ENCODE measurements at places on chromosomes 4 and X.

DNA sequence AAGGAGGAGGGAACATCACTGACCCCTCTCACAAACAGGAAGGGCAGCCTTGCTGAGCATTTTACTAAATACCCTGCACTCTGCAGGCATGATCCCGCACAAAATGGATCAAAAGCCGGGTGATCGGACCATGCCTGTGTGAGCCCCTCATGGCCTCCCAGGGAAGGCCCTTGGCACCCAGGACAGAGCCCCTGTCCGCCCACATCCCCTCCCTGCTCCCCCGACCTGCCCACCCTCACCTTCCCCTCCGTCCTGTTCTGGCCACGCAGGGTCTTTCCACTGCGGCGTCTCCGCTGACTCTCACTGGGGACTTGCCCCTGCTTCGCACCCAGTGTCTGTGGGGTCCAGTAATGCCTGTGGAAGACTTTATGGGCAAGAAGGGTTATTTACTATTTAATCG lies 105.0 kb downstream of the HMX1 start:
- DNase-seq, result no peak

GRCh38 chr4:187393531-187394344 lies 601.8 kb upstream of the ZFP42 start:
- no peak for DNase-seq

DNA sequence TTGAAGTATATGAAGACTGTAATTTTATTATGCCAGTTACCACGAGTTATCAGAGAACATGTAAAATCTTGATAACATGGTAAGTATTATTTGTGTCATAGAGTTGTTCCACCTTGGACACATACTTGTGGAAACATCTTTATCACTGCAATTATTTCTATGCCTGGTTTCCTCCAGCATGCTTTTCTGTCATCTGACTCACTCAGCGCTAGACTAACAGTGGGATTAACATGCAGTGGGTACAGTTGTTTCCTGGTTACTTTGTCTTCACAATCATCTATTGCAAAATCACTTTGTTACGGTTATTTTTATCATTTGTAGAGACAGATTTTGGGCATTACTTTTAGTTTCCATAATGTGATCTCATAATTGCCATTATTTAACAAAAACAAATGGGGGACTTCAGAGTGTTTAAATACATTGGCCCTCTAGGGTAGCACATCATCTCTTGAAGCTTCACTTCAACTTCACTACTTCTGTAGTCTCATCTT lies at the start of gene STATH:
TSS of gene STATH (plus strand) at position 441 of the 491 bp plus-strand sequence. CDS start 2,472 bp downstream, outside the sequence.
- DNase-seq, result no peak

GRCh38 chr4:142427456-142427855 lies 418.6 kb downstream of the INPP4B start:
- no peak for DNase-seq

DNA sequence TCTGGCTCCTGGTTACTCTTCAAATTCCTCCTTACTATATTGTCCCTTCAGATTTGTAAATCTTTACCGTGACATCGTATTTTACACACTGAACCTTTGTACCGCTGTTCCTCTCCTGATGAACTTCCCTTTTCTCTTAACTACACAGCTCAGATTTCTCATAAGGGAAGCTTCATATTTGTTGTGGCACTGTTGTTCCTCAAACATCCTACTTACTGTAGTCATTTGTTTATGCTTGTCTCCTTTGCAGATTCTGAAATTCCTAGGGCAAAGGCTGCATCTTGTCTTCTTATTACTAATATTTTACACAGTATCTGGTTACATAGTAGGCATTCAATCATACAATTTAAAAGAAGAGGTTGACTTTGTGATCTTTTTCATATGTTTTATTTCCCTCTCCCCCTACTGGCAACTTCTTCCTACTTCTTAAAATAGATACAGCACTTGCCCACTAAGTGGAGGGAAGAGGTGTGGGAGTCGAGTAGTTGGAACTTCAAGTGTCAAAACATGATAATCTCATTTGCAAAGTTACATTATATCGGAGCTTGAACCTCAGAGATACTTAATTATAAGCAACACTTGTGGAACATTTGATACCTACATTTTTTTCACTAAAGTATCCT lies 50.0 kb downstream of the TET2 start:
- DNase-seq, result no peak

DNA sequence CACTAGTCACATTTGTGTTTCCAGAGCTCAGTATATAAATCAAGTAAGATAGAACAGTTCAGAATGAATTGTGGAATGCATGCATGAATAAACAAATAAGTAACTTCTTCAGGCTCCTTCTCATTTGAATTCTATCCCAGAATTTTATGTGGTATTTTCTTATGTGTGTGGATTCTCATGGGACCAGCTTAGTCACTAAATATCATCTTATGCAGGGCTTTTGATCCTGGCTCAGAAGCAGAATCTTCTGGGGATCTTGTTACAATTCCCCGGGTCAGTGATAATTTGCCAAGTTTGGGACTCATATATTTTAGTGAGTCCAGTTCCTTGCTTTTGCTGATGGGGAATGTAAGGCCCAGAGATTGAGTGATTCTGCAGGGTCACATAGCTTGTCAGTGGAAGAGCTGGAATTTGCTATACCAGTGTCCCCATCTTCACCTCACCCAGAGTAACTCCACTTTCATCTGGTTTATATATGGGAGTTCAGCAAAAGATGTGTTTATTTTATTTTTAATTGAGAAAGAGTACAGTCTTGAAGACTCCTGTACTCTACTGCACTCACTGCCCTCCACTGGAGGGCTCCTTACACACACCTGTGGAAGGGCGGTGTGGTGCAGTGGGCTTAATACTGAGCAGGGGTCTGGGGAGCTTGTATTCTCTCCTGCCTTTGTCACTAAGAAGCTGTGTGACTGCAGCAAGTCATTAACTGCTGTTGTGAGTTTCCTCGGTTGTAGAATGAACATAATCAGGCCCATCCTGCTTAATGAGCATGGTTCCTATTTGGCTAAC lies 198.2 kb upstream of the CXorf66 start:
- DNase-seq, result no peak

GRCh38 chrX:107565931-107566603 lies 62.2 kb upstream of the PRPS1 start:
- DNase-seq, result no peak

- no peak for DNase-seq
Observed at GRCh38 chr4:72951628-72952027, 117.9 kb downstream of the COX18 start.

GRCh38 chr4:123824524-123824923 lies 427.9 kb downstream of the SPRY1 start:
- no peak for DNase-seq

- DNase-seq, result no peak
Observed at GRCh38 chrX:110146521-110146920, 143.6 kb downstream of the TMEM164 start.

DNA sequence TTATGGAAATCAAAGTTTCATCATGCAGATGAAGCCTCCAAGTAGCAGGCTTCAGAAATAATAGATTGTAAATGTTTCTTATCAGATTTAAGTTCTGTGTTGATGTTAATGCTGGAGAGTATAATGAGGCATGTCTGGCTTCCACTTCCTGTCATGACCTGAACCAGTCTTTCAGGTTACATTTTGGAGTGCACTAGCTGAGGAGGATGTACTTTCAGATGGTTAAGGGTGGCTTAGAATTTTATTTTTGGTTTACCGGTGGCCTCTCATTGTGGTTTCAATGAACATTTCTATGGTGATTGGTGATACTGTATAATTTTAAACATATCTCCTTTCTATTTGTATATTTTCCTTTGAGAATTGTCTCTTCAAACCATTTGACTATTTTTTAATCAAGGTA lies 890.4 kb downstream of the SH3BGRL start:
- no peak for DNase-seq

- no peak for DNase-seq
Observed at GRCh38 chrX:4129626-4130025, 416.2 kb upstream of the PRKX start.

- DNase-seq, result no peak
Observed at GRCh38 chr4:93888768-93889167, 60.2 kb downstream of the ATOH1 start.

GRCh38 chr4:94345969-94346368 lies 3.3 kb upstream of the HPGDS start:
- no peak for DNase-seq

DNA sequence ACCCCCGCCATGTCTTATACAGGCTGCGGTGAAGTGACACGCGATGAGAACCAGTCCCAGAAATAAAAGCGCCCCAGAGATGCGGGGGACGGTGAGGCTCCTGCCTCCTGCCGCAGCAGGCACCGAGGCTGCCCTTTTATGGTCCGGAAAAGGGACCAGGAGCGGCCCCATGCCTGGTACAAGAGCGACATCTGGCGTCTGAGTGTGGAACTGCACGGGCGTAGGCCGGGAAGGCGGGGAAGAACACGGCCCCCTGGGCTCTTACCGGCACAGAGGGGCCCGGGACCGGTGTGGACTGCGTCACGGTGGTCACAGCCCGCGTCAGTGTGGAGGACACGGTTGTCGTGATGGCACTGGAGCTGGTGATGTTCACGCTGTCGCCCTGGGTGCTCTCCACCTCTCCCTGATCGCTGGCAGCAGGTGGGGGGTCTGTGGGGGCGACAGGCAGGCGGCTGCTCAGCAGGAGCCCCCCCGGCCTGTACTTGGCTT lies 8.9 kb upstream of the RENBP start:
- no peak for DNase-seq

- no peak for DNase-seq
Observed at GRCh38 chr4:109185951-109186350, 116.5 kb downstream of the COL25A1 start.

GRCh38 chrX:725971-726370 lies 95.4 kb downstream of the SHOX start:
- DNase-seq, result peak; percentile 13

GRCh38 chr4:100165809-100166208 lies 24.5 kb downstream of the DDIT4L start:
- DNase-seq, result no peak

DNA sequence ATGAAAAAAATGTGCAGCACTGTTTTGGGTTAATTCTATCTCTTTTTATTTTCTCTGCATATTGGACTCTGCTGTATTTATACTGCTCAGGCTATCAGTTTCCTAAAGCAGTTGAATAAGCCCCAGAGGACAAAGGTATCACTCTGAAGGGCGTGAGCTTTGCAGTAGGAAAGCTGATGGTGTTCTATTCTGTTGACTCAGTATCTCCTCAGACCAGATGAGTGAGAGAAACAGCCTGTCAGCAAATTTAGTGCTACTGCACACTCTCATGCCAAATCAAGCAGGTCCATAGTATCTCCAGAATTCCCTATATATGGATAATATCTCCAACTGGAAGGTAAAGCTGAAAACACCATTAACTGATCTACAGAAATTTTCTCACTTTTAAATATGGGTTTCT lies 132.3 kb upstream of the UGT8 start:
- DNase-seq, result no peak

DNA sequence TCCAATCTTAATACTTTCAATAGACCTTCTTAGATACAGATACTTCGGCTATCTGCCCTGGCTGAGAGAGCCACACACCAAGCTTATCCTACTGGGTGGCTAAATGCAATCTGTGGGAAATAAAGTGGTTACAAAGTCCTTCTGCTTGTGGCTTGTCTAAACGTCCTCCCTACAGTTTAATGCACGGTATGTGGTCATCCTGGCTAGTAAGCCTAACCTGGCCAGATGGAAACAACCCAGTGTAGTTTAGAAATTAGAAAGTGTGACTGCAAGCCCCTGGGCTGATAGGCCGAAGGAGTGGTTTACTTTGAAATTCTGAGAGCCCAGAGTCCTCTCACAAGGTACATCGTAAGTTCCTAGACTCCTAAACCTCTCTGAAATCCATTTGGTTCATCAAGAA lies 47.9 kb downstream of the HELT start:
- DNase-seq, result no peak

GRCh38 chr4:10011277-10011676 lies 10.0 kb downstream of the SLC2A9 start:
- DNase-seq, result no peak

- no peak for DNase-seq
Observed at GRCh38 chr4:169185133-169185956, 85.4 kb downstream of the SH3RF1 start.

- DNase-seq, result no peak
Observed at GRCh38 chrX:57445076-57445475, 146.7 kb upstream of the ZXDB start.

- no peak for DNase-seq
Observed at GRCh38 chr4:83581411-83582288, 45.7 kb downstream of the GPAT3 start.

DNA sequence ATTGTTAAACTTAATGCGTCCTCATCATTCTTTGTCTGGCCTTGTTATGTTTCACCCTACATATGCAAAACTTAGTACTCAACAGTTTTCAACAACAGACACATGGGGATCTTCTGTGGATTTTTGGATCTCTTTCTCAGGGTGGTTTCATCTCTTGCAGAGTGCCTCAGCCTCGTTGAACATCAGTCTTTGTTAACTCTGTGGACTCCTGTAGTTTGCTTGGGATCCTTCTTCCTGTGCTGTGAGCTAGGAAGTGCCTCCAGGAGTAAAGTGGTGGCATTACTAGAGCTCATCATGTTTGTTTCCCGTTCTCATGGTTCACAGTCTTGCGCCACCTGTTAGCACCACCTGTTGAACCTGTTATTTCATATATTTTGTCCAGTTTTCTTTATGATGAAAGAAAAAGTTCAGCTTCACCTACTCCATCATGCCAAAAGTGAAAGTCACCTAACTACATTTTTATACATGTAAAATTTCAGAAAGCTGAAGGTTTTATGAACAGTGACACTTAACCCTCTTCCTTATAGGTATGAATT lies 27.5 kb upstream of the NDUFC1 start:
- no peak for DNase-seq

DNA sequence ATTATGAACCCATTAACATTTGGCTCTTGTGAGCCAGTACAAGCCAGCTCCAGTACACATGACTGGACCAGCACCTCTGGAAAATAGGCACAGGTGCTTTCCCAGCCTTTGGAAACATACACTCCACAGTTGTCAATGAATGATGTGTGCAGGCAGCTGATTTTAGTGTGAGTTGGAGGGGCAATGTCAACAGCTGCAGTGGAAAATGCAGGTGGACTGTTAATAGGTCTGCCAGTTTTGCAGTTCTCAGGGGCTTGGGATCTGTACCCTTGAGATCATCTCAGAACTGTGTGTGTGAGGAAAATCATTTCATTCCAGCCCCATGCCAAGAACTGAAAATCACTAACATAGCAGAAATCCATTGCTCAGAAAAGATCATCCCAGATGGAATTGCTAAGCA lies 81.7 kb upstream of the CHRDL1 start:
- DNase-seq, result no peak
